NCI-H1092 (cell line): ENCODE measurements at places on chromosomes 13 and 19.

DNA sequence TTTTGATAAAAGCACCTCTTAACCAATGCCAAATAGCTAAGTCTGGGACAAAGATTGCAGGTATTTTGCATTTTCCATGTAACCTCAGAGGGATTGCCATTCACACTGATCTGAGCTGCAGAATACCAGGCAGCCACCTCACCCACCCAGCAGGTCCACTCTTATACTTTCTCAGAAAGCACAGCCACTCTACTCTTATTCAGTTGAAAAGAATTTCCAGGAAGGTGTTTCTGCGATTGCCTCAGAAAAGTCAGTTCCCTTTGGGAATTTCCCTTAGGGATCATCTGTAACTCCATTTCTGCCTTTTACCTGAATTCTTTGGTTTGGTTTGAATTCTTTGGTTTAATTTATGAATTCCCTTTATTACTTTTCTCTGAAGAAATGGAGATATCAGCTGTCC, 904 bp upstream of the ALOX5AP start:
- no peak for DNase-seq

GRCh38 chr13:21675095-21675991, 4.5 kb downstream of the FGF9 start:
- peak; percentile 84 for DNase-seq

DNA sequence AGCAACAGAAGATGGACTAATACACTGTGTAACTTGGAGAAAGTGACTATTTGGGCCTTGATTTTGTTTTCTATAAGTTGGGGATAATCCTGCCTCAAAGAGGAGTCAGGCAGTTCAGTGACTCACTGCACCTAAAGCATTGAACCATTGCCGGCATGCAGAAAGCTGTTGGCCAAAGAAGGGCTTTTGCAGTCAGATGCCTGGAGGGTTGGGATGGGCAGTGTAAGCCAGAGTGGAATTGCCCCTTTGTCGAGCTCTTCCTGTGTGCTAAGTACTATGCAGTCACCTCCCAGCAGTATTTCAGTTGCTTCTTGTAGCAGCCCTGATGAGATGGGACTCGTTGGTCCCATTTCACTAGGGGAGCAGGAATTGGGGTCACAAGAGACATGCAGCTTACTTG, 11.1 kb downstream of the ZNF473 start:
- no peak for DNase-seq

DNA sequence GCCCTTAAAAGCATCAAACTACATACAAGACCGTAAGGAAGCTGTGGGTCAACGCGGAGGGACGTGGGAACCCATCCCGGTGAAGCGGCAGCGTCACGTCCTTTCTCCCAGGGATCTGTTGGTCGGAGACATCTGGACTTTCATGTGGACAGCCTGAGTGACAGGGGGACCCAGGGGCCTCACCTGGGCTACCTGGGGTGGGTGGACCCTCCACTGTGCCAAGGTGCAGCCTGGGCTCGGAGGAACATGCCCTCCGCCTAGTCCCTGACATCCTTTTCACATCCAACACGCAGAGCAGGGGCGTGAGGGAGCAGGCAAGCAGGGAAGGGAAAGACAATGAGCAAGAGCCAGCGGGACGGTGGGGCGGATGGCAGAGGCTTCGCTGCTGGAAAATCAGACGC, 13.8 kb upstream of the GARIN5A start:
- DNase-seq: no peak

DNA sequence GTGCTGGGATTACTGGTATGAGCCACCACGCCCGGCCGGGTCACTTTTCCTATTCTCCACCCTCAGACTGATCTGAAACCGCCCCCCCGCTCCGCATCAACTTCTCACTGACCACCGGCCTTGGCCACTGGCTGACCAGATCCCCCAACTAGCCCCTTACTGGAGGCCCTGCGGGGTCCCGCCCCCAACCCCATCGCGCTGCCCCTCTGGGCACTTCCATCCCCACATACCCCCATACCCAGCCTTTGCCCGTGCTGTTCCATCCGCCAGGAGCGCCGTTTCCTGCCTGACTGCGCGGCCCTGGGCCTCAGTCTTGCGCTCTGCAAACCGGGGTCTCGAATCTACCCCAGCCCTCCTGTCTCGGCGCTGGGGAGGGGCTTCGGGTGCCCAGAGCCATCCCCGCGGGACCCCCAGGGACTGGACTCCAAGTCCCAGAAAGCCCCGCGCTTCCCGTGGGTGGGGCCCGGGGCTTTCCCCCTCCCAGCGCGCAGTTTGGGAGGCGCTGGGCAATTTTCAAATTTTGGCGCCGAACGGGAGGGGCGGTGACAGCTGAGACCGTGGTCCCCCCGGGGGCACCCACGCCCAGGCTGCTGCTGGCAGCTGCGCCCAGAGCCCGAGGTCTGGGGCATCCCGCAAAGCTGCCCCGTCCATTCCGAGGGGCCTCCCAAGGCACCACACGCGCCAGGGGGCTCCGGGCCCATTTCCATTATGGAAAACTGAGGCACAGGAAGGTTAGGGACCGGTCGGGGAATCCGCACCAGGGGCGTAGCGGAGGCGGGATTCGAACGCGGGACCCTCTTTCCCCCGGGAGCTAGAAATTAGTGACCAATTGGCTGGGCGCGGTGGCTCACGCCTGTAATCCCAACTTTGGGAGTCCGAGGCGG, 5.2 kb upstream of the LMNB2 start:
- no peak for DNase-seq

DNA sequence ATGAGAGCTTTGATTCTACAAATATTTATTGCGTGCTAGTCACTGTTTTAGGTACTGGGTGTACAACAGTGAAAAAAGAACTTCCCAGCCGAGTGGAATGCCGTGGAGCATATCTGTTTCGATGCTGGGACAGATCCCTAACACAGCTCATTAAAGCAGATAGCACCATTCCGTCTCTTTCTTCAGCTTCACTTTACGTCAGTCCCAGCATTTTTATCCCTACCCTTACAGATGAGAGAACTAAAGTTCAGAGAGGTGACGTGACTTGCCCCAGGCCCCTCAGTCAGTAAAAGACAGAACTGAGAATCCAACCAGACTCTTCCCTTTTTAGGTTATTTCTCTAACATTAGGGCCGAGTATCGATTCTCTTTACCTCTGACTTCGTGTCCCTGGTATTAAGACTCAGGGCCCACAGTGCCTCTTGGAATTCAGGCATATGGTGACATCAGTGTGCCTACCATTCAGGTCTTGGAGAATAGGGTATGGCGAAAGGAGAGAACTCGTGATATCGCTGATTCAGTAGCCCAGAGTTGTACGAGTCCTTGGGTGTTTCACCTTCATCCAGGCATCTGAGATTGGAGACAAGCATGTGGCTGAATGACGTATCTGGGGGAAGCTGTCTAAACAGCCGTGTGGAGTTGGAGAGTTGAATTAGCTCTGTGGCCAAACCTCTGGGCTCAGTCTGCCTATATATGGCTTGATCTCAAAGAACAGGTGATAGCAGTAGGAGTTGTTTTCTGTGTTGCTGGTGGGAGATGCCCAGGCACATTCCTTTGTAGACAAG, 27.1 kb downstream of the ACTN4 start:
- no peak for DNase-seq

DNA sequence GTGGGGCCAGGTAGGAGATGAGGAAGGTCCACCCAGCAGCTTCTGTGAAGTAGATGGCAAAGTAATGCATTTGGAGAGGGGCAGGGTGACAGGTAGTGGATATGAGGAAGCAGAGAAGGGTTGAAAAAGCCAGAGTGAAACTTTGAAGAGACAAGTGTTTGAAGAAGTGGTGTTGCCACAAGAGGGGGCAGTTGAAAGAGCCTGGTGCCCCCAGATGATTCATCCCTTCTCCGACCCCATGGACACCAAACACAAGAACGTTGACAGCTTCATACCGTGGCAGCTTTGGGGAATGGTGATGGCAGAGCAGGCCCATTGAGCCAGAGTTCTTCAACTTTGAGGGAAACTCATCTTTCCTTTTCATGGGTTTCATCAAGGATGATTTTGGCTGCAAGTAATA, 19.9 kb downstream of the IFNL3 start:
- DNase-seq: no peak

- no peak for DNase-seq
Observed at GRCh38 chr19:29364224-29364726, 151.3 kb upstream of the UQCRFS1 start.

DNA sequence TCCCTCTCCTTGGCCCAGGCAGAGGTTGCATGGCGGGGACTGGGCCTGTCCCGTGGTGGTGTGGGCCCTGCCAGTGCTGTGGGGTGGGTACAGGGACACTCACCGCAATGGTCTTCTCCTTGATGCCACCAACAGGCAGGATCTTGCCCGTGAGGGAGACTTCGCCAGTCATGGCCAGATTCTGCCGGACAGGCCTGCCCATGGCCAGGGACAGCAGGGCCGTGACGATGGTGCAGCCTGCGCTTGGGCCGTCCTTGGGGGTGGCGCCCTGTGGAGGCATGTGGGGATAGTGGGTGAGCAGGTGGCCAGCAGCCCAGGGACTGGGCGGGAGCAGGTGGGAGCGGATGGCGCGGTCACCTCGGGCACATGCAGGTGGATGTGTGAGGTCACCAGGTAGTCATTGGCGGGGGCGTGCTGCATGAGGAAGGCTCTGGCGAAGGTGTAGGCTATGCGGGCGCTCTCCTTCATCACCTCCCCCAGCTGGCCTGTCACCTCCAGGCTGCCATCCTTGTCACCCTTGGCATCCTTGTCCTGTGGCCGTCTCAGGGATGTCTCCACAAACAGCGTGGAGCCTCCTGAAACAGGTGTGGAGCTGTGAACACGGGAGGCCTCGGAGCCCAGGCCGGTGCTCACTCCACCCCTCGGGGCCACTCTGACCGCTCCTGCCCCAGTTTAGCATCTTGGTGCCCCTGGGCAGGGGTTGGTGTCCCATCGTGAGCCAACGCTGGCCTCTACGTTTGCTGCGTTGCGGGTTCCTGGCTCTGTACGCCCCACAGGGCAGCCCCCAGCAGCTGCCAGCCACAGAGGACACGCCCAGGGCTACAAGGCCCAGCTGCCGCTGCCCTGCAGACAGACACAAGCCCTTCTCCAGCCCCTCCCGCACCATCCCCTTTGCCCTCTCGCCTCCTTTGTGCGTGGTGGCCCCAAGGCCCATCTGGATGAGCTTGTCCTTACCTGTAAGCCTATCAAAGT, 3.4 kb downstream of the RPL36 start:
- DNase-seq: no peak

DNA sequence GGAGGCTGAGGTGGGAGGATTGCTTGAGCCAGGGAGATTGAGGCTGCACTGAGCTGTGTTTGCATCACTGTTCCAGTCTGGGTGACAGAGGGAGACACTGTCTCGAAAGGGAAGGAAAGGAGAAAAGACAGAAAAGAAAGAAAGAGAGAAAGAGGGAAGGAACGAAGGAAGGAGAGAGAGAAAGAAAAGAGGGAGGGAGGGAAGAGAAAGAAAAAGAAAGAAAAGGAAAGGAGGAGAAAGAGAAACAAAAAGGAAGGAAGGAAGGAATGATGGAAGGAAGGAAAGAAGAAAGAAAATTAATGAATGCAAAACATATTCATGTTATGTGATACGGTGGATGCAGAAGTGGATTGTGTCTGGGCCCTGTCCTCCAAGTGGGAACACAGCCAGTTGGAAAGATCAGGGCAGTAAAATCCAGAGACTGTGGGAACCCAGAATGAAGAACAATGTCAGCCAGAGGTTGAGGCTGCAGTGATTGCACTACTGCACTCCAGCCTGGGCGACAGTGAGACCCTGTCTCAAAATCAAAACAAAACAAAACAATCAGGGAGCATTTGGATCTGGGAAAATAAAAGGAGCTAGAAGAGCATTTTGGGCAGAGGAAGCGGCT, 6.2 kb downstream of the PHLDB3 start:
- DNase-seq: no peak

DNA sequence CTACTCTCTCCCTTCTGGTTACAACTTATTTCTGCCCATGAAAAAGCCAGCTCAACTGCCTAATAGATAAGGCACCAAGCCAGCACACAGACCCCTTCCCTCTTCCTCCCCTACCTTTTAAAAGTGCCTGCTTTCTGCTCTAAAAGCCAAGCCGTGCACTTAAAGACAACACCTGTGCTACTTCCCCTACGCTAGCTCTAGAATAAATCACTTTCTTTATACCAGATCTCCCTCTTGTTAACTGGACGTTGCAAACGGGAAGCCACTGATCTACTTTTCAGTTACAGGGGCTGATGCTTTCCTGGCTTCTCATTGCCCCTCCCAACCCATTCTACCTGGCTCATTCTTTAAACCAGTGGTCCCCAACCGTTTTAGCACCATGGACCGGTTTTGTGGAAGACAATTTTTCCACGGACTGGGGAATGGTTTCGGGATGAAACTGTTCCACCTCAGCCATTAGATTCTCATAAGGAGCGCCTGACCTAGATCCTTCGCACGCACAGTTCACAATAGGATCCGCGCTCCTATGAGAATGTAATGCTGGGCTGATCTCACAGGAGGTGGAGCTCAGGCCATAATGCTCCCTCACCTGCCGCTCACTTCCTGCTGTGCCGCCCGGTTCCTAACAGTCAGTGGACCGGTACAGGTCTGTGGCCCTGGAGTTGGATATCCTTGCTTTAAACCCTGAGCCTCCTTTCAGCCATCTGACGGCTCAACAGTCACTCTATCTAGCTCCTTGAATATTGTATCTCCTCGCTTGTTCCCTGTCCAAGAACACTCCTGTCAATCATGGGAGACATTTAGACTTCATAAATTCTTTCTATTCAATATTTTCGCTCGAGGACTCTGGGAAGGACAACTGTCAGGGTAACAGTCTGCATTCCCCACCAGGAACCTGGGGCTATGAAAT, 841 bp upstream of the ZNF223 start:
- no peak for DNase-seq

- DNase-seq: no peak
Observed at GRCh38 chr13:56020425-56020824, 1120.3 kb upstream of the PRR20A start.

- no peak for DNase-seq
Observed at GRCh38 chr19:19105365-19106055, 32.8 kb downstream of the TMEM161A start.

- DNase-seq: no peak
Observed at GRCh38 chr13:25432691-25433090, 60.9 kb downstream of the ATP8A2 start.

DNA sequence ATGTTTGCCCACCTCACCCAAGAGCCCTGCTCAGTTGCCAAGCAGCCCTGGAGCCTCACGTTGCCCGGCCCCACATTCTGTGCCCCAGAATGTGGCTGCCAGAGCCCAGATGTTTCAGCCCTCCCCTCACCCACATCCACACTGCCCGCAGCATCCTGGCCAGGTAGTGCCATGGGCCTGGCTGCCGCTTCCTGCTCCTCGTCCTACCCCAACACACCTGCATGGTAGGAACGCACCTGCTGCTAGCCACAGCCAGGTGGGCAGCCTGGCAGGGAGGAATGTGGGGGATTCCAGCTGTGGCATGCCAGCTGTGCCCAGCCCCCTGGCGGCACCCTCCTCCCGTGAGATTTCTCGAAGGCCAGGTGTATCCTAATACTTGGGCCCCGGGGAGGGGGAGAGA, 7.5 kb upstream of the NFIX start:
- DNase-seq: no peak
